Stimulated activated CD4-positive, alpha-beta T cell treated with anti-CD3 and anti-CD28 coated beads, Interleukin-12 subunit alpha, Interleukin-12 subunit beta, amount 100 ng/mL, for 24 hours (primary cell): ENCODE measurements at places on chromosomes 5 and 9.
A peak's percentile ranks its signal among the peaks of the same experiment; 100 is the strongest.

GRCh38 chr9:87187656-87188055 is 240.3 kb upstream of the GAS1 start:
- DNase-seq = no peak

DNA sequence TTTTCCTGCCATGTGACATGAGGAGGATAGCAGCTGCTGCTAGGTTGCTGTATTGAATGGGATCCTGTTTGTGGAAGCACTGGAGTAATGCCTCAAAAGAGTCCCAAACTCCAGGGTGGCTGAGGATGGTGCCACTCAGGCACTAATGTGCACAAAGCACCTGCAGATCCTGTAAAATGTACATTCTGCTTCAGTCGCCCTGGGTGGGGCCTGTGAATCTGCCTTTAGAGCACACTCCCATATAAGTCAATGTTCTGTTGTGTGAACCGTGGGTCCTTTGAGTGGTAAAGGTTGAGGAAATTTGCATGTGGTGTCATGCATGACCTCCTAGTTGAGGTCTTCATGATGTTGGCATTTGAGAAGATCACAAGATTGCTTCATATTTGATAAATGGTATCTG is 31.6 kb upstream of the ANKRD18A start:
- DNase-seq = no peak

DNA sequence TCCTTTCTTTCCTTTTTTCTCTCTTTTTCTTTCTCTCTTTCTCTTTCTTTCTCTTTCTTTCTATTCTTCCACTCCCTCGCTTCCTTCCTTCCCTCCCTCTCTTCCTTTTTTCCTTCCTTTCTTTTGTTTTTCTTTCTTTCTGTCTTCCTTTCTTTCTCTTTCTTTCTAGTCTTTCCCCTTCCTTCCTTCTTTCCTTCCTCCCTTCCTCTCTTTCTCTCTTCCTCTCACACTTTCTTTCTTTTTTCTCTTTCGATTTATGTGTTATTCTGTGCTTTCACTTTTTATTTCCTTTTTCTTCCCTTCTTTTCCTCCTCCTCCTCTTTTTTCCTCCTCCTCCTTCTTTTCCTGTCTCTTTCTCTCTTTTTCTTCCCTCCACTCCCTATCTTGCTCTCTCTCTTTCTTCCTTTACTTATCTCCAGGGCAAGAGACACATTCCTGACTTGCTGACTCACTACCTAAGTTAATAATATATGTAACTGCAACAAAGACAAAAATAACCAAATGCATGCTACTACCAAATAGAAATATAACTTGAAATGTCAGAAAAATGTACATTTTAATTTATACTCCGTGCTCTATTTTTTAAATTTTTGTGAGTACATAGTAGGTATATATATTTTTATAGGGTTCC is 445.5 kb downstream of the GABRG2 start:
- DNase-seq = no peak

GRCh38 chr9:94065535-94065961 is 18.7 kb upstream of the PTPDC1 start:
- DNase-seq = peak; percentile 67

DNA sequence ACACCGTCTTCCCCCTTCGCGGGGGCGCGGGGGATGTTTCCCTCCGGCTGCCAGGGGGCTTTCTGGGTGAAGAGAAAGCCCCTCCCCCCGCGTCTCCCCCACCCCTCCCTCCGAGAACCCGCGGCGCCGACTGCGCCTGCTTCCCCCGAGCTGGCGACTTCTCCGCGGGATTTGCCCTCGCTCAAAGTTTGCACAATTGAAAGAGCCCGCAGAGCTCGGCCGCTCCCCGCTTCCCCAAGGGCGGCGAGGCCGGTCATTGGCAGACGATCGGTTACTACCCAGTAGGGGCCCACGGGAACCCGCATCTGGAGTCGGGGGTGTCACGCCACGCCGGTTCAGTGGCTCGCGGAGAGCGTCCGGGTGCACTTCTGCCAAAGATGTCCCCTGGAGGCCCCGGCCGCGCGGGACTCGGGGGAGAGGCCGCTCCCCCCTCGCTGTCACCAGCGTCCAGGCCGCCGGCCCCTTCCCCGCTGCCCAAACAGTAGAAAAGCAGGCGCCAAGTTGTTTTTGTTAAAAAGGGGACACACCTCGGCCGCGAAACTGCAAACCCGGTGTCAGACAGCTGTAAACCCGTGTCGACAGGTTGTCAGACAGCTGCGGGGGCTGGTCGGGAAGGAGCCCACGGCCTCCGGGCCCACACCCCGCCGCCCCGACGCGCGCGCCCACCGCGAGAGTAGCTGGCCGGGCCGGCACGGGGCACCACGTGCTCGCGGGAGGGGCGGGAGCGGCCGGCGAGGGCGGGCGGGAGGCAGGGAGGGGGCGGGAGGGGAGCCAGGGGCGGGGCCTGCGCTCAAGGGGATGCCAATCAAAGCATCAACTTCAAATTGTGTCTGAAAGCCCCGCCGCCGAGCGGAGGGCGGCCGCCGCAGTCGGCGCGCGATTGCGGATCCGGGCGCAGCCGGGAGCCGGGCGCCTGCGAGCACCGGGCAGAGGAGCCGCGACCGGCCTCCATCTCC is at the start of gene IRX1:
TSS of gene IRX1 (plus strand) at position 827 of the 956 bp plus-strand sequence. CDS start 274 bp downstream, outside the sequence.
- DNase-seq = no peak

DNA sequence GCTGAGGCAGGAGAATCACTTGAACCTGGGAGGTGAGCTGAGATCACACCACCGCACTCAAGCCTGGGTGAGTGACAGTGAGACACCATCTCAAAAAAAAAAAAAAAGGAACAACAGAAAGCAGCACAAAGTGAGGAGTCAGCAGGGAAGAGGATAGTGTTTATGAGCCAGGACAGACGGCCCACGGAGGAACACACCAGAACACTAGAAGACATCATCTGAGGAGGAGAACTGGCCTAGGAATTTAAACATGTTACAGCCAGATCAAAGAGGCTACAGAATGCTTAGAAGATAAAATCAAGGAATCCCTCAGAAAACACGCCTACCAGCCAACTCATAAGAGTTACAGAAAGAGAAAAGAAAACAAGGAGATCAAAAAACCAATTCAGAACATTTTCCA is 12.2 kb downstream of the UBAC1 start:
- DNase-seq = no peak

GRCh38 chr9:131382850-131383729 is 10.8 kb upstream of the PRRC2B start:
- no peak for DNase-seq

- DNase-seq = no peak
Measured at GRCh38 chr5:180467989-180468731, 26.0 kb upstream of the CNOT6 start.

DNA sequence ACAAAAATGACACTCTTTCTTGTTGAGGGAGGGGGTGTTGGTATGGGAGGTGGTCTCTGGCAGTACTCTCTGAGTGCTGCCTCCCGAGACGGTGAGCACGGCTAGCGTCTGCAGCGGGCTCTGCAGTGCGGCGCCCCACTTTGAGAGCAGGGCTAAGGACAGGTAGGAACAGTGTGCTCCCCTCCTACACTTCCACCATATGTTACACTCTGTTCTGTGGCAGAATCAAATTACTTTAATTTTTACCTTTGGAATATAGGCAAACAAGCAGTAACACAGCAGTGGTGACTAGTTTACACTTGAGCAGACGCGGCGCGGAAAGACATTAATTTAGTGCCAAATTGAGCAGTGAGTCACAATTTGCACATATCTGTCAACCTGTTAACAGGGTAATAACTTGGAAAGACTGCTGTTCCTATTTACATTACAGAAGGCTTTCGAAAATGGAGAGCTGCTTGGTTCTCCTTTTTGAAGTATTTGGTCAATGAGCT is 136.3 kb downstream of the MED27 start:
- no peak for DNase-seq

GRCh38 chr5:1474183-1474839 is 29.1 kb upstream of the SLC6A3 start:
- no peak for DNase-seq

GRCh38 chr5:55101556-55102276 is 730 bp upstream of the GZMA start:
- no peak for DNase-seq

- DNase-seq = no peak
Measured at GRCh38 chr9:27864644-27865438, 291.6 kb upstream of the C9orf72 start.

- no peak for DNase-seq
Measured at GRCh38 chr9:82883436-82883835, 179.5 kb downstream of the RASEF start.

GRCh38 chr5:36613771-36614656 is 7.6 kb downstream of the SLC1A3 start:
- no peak for DNase-seq

DNA sequence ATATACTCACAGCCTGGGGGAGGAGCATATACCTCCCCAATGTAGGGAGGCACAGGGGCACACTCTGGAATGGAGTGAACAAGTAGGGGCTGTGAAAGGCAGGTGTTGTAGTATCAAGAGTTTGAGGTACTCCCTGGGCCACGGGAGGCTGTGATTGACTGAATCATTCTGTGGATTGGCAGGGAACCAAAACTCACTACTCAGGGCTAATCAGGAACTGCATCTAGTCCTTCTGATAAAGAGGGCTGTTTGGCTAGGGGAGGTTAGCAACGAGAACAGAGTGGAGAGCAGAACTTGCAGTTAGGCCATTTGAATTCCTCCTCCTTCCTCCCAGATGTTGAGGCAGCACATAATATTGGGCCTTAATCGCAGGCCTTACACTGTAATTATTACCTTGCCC is 369.2 kb upstream of the MPDZ start:
- DNase-seq = no peak

DNA sequence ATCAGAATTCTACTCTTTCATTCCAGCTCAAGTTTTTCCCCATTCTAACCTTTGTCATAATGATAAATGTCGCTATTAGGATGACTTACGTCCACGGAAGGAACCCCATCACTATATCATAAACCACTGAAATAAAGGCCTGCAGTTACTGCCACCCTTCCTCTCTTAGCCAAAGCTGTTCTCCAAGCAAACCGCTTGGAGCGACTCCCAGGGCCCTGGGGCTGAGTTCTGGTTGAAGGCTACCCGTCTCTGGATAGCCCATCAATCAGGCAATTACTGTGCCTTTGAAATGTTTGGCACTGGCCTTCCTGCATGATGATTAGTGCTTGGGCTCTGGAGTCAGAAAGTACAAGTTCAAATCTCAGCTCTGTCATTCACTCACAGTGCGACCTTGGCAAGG is 386.0 kb downstream of the SPOCK1 start:
- no peak for DNase-seq

DNA sequence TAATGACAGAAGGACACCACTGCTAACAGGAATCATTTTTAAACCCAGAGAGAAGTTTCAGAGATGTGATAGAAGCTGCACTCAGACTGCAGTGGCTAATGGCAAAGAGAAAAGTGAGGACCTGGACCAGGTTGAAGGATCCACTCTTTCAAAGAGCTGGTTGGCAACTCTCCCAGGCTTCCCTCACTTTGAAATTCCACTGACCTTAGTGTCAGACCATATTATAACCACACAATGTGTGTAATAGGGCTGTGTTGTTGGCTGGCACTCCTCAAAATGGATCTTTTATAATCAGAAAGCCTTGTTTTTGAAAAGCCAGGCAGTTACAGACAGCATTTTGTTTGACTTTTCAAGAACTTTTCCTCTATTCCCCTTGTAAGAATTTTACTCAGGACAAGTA is 280.7 kb downstream of the PRELID2 start:
- no peak for DNase-seq

DNA sequence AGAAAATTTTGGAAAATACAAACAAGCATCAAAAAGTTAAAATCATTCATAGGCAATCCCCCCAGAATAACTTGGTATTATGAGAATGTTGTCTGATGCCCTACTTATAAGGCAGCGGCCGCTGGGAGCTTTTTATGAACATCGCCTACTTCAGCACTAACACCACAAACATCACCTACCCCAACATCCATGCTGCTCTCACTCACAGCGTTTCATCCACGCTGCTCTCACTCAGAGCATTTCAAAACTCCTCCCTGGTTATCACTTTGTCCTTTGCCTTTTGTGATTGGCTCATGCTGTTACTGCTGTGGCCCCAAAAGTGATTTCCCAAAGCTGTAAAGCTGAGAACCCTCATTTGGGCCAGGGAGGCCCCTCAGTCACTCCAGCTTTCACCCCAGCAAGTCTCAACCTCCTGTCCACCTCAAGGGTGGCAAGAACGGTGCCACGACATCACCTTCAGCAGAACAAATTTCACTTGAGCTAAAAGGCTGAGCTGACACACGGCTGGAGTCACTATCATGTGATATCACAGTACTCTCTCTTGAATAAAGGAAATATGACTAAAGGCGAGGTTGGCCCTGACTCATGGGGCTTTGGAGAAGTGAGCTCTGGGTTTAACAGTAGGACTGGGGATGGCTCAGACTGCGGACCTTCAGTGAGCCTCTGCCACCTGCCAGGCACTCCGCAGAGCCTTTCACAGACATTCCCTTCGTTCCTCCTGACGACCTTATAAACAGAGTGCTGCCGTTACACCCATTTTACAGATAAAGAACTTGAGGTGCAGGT is 25.2 kb downstream of the SHC3 start:
- peak; percentile 10 for DNase-seq

GRCh38 chr5:949815-950560 is 57.3 kb downstream of the TRIP13 start:
- DNase-seq = no peak

DNA sequence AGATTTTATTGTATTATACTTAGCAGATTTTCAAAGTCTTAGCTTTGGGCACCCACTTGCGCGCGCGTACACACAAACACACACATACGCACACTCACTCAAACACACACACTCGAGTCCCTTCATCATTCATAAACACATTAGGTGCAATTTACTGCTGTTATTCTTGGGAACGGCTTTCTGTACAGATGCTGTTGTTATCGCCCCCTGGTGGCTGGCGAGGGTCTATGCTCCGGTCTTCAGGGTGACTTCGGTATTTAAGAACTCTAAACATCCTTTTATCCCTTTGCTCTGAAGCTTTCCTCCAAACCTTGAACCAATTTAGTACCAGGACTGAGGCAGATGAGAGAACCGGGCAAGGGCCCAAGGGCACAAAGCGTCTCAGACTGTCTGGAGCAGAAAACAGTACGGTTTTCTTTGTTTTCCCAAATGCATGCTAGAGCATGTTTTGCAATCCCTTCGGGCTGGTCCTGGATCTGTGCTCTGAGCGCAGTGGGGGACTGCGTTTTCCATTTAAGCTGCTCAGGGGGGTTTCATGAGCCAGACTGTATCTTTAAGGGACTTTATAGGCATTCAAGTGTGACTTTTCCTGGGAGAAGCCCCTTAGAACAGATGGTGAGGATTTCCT is 1.7 kb upstream of the SLIT3 start:
- peak; percentile 67 for DNase-seq

- no peak for DNase-seq
Measured at GRCh38 chr9:84154320-84154719, 173.7 kb downstream of the RMI1 start.

GRCh38 chr9:106860721-106861639 is 2.0 kb upstream of the ZNF462 start:
- DNase-seq = no peak

GRCh38 chr5:14202462-14202861 is 59.3 kb downstream of the TRIO start:
- DNase-seq = no peak

- no peak for DNase-seq
Measured at GRCh38 chr5:113660206-113660605, 146.7 kb downstream of the YTHDC2 start.

GRCh38 chr9:72871685-72872084 is 81.2 kb downstream of the ALDH1A1 start:
- no peak for DNase-seq

- DNase-seq = no peak
Measured at GRCh38 chr9:34688329-34689115, 2.6 kb downstream of the CCL19 start.

- DNase-seq = no peak
Measured at GRCh38 chr9:128689820-128690683, 1.0 kb downstream of the SET start.
